ENCODE measurements at places on chromosomes 5 and 9. TPM values are rescaled to one million over a fixed set of nuclear protein-coding genes. Genes with fewer than 3 reads are reported as not detected.

DNA sequence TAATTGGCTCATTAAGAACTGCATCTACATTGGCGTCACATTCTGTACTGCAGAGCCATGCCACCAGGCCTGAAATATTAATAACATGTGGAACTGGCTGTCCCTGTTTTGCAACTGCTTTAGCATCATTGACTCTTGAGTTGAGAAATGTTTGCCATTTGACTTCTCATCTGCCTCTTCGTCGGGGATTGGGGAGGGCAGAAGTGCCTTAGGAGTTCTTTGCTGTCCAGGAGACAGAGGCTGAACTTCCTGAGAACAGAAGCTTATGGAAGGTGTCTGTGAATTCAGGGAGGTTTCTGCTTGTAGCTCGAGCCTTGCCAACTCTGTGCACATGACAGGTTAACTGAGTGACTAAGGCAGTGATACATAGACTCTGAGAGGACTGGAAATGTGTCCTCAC is 265.0 kb downstream of the KIF4B start:
- no peak for DNase-seq

DNA sequence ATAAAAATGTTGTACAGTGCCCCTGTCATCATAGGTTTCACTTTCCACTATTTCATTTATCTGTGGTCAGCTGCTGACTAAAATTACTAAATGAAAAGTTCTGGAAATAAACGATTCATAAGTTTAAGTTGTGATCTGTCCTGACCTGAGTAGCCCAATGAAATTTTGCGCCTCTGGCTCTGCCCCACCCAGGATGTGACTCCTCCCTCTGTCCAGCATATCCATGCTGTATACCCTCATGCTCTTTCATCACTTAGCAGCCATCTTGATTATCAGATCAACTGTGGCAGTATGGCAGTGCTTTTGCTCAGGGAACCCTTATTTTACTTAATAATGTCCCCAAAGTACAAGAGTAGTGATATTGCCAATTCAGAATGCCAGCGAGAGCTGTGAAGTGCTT is 97.3 kb downstream of the STARD4 start:
- DNase-seq, result no peak

DNA sequence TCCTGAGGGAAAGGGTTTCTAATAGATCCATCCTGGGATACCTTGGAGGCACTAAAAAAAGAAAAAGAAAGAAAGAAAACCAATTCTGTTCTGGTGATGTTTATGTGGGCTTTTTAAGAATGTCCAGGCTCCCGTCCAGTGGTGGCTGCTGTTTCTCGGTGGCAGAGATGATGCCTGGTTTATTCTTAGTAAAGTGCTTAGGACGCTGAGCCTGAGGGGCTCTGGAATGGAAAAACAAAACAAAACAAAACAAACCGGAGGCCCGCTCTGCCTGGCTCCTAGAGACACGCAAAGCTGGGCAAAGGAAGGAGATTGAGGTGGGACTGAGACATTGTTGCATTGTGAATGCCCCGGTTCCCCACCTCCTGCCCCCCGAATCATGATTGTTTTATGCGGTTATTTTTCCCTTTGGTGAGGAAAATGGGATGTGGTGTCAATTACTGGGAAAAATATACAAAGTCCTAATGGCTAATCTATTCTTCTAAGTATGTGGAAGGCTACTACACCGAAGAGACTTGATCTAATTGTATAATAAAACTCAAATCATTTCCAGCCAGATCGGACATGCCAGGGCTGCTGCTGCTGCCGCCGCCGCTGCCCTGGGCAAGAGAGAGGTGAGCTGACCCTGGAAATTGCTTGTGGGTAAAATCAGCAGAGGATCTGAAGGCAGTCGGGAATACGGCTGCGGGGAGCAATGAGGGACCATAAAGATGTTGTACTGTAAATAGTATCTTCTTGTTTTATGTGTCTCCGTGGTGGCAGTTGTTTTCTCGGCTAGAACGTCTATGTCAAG is 644.9 kb downstream of the CCDC171 start:
- no peak for DNase-seq

GRCh38 chr5:112867411-112867810 is 6.3 kb downstream of the SRP19 start:
- no peak for DNase-seq

GRCh38 chr5:173498286-173498685 is 118.2 kb downstream of the BOD1 start:
- no peak for DNase-seq

Gene RASEF
- total RNA-seq, result 14.2 TPM

Gene PDLIM4
- total RNA-seq, result 12.9 TPM

Measured in bronchial epithelial cell (primary cell).